ENCODE measurements at places on chromosomes 6 and 20.

- DNase-seq: no peak
Observed at GRCh38 chr6:116200619-116201249, 53.1 kb downstream of the TSPYL4 start.

DNA sequence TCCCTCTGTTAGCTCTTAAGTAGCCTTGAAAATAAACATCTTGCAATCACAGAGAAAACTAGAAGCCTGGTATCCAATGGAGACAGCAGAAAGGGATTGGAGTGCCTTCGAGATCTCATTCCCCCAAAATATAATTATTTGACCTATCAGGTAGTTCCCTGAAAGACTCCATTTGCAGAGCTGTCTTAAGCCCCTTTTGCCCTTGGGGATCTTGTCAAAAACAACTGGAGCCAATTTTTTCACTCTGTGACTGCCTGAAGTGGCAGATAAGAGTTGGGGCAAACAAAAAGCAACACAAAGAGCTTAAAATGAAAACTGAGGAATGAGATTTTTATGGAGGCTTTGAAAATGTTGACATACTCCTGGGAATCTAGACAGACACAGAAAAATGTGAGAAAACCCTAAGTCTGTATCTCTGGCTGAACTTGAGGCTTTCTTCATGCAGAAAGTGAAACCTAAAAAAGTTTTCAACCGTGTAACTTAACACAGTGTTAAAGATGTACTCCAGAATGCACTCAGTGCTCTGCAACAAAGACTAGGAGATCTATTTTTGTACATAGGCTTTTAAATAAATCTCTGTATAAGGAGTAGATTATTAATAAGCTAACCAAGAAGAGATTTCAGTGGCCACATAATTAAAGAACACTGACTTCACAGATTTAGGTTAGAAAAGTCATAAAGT is 971.1 kb upstream of the MAN1A1 start:
- no peak for DNase-seq

GRCh38 chr20:61118429-61119224 is 133.4 kb upstream of the CDH4 start:
- no peak for DNase-seq

DNA sequence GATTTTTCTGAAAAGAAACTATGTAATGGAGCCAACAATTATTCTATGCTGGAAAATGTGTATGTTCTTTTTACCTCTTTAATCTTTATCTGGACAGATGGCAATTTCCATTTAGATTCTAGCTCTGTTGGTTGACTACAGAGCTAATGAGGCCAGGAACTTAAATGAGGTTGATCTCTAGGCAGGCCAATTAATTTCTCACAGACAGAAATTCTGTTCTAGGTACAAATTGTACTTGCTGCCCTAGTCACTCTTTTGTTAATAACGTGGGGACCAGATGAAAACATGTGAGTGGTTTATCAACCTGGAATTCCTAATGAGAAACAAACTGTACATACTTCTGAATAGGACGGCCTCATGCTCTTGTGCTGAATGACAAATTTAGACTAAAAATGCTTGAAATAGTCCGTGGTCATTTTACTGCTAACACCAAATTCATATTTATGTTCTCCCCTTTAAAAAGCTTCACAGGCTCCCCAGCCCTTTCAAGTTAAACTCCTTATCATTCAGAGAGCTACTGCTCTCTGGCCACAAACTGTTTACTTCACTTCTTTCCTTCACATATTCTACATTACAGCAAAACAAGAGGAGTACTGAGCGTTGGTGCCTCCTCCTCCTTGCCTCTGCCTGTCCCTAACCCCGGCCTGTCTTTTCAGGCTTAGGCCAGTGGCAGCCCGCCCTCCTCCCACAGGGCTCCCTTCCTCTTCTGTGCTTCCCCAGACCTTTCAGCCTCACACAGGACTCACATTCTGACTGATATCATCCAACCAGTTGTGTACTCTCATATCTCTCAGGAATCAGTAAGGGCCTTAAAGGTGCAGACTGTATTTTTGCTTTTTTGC is 41.4 kb downstream of the DTNBP1 start:
- DNase-seq: peak; percentile 35

- no peak for DNase-seq
Observed at GRCh38 chr20:62210496-62210855, 9.6 kb downstream of the HRH3 start.

- no peak for DNase-seq
Observed at GRCh38 chr20:58433029-58433647, 44.1 kb downstream of the VAPB start.

DNA sequence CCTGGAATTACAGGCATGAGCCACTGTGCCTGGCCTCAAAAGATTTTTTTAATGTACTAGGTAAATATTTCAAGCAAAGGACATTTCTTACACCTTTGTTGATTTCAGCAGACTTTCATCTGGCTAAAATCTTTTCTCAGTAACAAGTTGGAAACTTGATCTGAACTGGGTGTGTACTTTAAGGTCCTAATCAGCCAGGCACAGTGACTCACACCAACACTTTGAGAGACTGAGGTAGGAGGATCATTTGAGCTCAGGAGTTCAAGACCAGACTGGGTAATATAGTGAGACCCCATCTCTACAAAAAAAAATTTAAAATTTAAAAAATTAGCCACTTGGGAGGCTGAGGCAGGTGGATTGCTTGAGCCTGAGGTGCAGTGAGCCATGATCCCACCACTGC is 7.0 kb upstream of the RALGAPA2 start:
- DNase-seq: no peak

- no peak for DNase-seq
Observed at GRCh38 chr6:8391934-8392333, 43.4 kb downstream of the SLC35B3 start.

DNA sequence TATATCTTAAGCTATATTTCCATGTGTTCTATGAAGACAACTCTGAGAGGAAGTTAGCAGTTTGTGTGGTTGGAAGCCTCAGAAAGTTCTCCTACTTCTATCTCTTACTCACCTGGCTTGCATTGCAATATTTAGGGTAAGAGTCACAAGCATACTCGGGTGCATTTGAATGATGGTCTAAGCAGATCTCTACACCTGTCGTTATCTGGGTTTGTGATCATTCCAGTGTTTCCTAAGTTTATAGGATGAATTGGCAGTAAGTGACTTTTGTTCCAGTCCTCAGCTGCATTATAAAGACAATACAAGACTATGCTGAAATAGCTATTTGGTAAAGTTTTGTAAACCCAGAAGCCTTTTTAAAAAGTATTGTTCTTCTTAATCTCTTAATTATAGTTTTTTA is 36.9 kb downstream of the CBFA2T2 start:
- no peak for DNase-seq

GRCh38 chr6:77092971-77093370 is 370.3 kb downstream of the HTR1B start:
- no peak for DNase-seq

DNA sequence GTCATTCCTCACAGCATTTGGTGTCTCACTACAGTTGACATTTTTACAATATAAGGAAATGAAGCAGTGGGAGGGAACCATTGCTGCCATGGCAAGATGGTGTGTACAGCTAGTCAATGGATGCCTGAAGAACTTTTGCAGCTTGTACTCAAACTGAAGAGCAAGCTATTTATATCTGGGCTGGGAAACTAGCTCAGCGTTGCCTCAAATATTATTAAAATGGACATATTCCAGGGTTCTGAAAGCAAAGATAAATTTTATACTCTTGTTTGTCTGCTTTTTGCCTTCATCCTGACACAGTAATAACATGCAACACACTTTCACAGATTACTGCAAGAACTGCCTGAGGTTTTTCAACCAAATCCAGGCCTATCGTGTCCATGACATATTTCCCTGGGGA is 156.4 kb upstream of the COL21A1 start:
- no peak for DNase-seq

DNA sequence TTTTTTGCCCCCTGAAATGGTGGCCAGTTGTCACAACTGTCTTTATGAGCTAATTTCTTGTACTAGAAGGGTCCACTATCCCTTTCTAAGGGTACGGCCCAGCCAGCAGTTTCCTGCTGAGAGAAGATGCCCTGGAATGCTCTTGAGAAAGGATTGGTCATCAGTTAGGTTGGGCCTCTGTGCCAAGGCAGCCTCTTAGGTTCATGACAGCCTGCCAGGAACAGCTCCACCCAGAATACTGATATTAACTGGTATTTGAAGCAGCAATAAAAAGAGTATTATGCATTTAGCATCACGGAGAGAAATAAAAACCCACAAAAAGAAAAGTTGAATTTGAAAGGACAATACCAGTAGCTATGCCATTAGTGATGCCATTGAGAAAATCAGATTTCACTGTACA is 9.0 kb upstream of the HINT3 start:
- no peak for DNase-seq

DNA sequence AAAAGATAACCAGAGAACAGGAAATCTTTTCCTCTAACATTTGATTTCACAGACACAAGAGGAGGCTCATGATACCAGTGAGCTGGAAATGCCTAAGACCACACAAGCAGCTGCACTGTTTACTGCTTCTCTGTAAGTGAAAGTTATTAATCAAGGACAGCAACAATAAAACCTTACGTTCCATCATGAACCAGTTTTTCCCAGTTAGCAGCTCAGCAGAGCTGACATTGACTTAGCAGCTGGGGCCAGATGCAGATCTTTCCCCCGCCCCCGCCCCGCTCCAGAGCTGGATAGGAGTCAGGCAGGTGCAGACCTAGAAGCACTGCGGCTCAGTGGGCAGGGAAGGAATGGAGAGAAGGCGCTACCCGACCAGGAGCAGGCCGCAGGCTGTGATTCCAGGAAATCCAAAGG is 275.2 kb downstream of the GMDS start:
- DNase-seq: no peak

- no peak for DNase-seq
Observed at GRCh38 chr6:88177961-88178464, 11.9 kb upstream of the CNR1 start.

GRCh38 chr6:158584236-158584651 is 24.4 kb downstream of the TMEM181 start:
- DNase-seq: no peak

- no peak for DNase-seq
Observed at GRCh38 chr6:12392490-12392889, 102.3 kb downstream of the EDN1 start.

DNA sequence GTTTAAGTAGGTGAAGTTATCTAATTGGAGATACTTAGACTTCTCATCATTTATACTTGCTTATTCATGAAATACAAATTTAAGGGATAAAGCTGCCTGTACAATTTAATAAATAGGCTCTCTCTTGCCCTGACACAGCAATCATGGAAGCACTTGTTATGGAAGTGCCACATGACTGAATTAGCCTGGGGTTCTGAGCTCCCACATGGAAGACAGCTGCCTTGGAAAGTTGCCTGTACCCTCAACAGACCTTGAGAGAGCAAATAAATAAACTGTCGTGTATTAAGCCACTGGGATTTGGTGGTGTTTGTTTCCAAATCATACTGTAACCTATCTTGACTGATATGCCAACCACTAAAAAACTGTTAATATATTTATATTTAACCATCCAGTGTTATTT is 87.0 kb upstream of the RSPO3 start:
- no peak for DNase-seq

DNA sequence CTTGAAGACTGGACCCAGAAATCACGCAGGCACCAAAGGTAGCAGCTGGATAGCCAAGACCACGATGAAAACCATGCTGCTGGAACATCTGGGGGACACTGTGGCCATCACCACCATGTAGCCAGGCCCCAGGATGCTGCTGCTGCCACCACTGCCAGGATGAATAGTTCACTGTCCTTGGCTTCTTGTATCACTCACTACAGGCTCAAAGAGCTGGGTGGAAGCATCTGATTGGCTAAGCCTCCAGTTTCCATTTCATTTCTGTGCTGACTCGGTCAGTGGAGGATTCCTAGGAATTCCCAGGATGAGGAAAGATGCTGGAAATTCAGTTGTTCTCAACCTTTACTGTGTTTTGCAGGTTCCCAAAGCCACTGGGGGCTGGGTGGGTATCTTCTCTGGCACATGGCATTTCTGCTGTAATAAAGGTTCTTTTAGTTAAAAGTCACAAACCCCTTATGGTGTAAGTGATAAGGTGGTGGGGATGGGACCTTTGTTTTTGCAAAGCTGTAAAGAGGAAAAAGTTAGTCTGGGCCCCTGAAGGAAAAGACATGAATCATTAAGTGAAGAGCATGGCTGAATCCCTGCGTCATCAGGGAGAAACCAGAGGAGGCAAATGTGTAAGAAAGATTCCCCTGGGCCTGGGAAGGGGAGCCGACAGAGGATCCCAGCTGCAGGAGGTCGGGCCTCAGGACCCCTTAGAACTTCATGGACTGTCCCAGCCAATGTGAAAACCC is 75.6 kb upstream of the RNF24 start:
- no peak for DNase-seq

DNA sequence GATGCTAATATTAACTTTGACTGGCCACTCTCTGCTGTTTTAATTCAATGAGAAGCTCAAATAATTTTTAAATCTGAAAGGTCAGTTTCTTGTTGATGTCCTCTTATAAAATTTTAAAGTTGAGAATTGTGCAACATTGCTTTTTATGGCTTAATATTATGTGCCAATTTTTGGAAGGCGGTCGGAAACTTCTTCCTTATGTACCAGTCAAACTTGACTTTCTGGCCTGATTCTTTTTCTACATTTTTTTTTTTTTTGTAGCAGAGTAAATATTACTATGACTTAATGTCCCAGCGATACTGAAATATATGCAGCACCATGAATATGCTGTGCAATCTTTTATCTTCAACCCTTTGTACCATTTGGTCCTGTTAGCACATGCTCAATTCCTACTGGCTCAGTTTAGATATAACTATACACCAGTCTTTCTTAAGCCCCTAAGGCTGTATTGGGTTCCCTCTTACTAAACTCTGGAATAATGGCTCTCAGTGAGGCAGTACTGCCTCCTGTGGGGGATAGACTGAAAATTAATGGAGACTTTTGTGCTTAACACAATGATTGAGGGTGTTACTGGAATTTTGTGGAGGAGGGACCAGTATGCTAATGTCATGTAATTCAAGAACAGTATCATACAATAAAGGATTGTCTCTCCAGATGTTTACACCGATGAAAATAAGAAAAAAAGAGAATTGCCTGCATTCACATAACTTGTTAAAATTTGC is 156.4 kb upstream of the SYNCRIP start:
- no peak for DNase-seq

DNA sequence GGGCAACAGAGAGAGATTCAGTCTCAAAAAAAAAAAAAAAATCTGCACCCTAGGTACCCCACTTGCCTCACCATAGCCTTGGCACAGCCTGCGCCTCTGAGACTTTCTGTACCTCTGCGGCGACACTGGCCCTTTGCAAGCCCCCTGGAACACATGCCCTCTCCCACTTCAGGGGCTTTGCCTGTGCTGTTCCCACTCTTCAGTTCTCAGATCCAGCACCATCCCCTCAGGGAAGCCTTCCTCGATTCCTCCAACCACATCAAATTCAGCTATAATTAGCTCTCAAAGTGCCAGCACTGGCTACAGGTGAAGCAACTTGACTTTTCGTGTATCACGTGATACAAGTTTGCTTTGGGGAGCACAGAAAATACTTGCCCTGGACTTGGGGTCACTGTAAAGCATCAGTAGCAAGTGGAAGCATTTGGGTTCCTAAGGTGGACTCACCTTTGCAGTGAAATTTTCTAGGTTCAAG is 2.1 kb upstream of the UBE2V1 start:
- DNase-seq: no peak

GRCh38 chr6:21489826-21490225 is 103.7 kb upstream of the SOX4 start:
- no peak for DNase-seq

GRCh38 chr20:37392441-37393195 is 46.7 kb downstream of the SRC start:
- DNase-seq: peak; percentile 40

GRCh38 chr20:58982406-58983114 is 1.5 kb downstream of the NELFCD start:
- DNase-seq: no peak
